Activated CD8-positive, alpha-beta memory T cell treated with anti-CD3 and anti-CD28 coated beads, Interleukin-2, amount 50 U/mL, for 48 hours (primary cell): ENCODE measurements at places on chromosomes 1 and 21.
A peak's percentile ranks its signal among the peaks of the same experiment; 100 is the strongest.

GRCh38 chr1:119611701-119612113, 36.4 kb downstream of the ZNF697 start:
- peak; percentile 93 for DNase-seq

- DNase-seq = no peak
Measured at GRCh38 chr21:28822123-28822399, 170.6 kb downstream of the LTN1 start.

DNA sequence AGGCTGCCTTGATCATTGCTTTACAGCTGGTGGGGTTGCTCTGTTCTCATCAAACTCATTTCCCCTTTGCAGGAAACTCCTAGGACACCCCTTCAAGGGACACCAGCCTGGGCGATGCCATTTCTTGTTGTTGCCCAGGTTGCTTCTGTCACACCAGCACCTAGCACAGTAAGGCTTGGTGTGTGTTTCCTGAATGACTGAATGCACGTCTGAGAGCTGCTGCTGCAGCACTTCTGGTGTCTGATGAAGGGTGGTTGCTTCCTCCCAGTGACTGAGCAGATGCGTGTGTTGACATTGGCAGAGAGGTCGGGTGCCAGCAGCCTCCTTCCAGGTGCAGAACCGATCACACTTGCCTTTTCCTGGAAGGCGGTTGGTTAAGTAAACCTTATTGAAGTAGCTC, 477.4 kb downstream of the CAMTA1 start:
- no peak for DNase-seq

DNA sequence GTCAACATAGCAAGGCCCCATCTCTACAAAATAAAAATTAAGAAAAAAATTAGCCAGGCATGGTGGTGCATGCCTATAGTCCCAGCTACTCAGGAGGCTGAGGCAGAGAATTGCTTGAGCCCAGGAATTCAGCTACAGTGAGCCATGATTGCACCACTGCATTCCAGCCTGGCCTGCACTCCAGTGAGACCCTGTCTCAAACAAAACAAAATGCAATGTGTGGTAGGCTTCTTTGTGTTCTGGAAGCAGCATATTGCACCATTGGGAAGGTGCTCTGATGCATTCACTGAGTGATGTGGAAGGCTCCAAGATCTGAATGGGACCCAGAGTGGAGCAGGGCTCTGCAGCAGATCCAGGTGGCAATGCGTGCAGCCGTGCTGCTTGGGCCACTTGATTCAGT, 99.6 kb upstream of the COG2 start:
- no peak for DNase-seq

DNA sequence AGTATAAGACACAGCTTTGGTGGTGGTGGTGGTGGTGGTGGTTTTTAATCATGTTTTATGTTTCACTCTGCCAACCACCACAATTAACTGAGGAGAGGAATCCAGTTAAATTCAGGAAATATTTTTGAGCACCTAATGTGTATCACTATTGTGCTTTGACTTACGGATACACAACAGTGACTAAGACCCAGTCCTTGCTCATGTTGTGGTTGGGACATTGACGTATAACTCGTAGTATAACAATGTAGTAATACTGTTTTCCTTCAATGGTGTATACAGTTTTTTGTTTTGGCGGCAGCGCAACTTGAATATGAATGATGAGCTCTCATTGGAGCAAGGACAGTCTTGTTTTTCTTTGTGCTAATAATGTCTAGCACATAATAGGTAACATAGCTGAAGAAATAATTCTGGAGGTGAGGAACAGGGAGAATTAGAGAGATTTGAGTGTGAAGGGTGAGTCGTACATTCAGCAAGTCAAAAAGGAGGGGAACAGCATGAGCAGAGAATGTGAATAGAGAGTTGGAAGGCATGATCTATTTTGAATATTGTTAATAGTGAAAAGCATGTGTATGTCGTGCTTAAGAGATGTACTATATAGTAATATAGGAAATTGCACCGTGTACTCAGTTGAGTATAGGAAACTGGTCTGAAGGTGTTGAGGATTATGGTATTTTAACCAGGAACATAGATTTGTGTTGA, 5.5 kb downstream of the CACYBP start:
- DNase-seq = no peak

- DNase-seq = no peak
Measured at GRCh38 chr1:38222891-38223290, 176.3 kb upstream of the POU3F1 start.

- DNase-seq = no peak
Measured at GRCh38 chr21:33238146-33238545, 8.4 kb downstream of the IFNAR2 start.

GRCh38 chr1:173545688-173546087, 57.2 kb downstream of the SLC9C2 start:
- no peak for DNase-seq

DNA sequence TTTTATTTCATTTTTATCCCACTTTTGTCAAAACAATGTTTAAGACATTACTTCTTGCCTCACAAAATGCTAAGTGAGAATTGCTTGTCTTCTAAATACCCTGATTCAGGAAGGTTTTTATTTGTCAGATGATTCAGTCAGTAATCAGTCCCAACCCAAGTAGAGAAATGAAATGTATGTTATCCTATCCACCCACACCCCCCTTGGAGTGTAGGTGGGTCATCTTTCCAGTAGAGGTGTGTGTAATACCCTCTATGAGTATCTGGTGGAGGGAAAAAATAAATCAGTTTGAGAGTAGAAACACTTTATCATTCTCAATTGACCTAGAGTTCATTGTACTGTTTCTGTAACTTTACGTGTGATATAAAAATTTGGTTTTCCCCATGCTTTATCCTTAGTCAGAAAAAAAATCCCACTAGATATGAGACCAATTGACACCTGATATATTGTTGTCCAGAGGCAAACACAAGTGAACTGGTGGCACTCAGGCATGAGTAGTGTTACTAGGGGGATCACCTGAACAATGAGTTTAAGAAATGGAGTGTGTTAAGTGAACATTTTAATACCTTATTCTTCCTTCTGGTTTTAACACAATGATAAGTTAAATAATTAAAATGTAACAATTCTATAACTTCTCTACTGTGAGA, 153.8 kb upstream of the C1orf105 start:
- DNase-seq = no peak

GRCh38 chr1:200880212-200880611, 7.4 kb downstream of the GPR25 start:
- DNase-seq = no peak

DNA sequence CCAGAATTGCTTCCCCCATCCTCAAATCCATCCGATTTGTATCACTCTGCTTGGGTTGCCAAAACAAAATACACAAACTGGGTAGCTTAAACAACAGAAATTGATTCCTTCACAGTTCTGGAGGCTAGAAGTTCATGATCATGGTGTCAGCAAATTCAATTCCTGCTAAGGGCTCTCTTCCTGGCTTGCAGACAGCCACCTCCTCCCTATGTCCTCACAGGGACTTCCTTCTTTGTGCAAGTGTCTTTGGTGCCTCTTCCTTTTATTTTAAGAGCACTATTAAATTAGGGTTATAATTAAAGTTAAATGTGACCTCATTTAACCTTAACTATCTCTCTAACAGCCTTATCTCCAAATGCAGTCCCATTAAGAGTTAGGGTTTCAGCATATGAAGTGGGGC, 112.8 kb downstream of the PLPP3 start:
- no peak for DNase-seq

- no peak for DNase-seq
Measured at GRCh38 chr1:92934395-92935378, 26.6 kb downstream of the DIPK1A start.

DNA sequence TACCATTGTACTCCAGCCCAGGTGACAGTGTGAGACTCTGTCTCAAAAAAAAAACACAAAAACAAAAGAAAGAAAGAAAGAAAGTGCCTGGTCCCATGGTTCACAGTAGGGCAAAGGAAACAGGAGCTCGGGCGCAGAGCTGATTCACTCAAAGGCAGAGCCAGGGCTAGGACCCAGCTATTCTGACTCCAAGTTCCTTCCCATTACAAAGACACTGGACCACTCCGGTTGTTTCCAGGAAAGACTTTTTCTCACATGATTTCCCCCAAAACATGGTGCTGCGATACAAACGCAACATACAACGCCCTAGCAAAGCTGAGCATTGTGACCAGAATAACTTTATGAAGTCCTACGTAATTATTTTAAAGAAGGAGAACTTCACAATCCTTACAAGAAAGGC, 10.7 kb downstream of the ABCG1 start:
- DNase-seq = no peak

- peak; percentile 70 for DNase-seq
Measured at GRCh38 chr1:6260961-6261614, at the start of gene GPR153. GPR153 (minus strand) TSS chr1:6261098; CDS start chr1:6254905, 6,193 bp downstream.

- no peak for DNase-seq
Measured at GRCh38 chr21:36587388-36587787, 107.5 kb upstream of the CLDN14 start.

DNA sequence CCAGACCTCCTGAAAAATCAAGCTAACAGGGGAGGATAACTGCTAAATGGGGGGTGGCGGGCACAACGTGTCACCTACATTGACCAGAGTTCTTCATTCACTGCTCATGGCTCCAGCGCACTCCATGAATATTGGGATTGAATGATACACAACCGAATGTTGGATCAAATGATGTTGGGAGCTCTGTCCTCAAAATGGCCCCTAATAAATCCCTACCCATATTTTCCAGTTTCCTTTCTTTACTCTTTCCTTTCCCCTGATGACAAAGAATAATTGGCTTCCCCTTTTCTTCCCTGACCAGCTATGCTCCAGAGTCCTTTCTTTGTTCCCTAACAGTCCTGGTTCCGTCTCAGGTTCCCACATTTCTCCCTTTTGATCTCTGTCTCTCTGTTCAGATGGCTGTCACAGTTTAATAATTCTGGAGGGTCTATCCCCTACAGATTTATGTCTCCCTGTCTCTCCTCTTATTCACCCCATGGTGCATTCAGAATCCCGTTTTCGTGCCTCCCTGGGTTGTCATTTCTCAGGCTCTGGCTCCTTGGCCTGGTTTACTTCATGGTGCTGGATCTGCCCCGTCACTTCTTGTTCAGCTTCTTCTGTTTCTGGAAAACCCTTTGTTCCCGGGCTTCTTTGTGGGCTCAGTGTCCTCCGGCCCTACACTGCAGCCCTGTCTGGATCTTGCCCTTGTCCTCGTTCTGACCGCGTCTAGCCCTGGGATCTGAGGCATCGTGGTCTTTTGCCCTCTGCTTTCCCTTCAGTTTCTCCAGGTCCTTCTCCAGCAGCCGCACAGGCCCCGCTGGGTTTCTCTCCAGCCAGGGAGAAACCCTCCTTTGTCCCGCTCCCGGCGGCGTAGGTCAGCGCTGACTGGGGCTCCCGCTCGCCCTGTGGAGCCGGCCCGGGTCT, 78.3 kb downstream of the NDUFS5 start:
- DNase-seq = no peak

DNA sequence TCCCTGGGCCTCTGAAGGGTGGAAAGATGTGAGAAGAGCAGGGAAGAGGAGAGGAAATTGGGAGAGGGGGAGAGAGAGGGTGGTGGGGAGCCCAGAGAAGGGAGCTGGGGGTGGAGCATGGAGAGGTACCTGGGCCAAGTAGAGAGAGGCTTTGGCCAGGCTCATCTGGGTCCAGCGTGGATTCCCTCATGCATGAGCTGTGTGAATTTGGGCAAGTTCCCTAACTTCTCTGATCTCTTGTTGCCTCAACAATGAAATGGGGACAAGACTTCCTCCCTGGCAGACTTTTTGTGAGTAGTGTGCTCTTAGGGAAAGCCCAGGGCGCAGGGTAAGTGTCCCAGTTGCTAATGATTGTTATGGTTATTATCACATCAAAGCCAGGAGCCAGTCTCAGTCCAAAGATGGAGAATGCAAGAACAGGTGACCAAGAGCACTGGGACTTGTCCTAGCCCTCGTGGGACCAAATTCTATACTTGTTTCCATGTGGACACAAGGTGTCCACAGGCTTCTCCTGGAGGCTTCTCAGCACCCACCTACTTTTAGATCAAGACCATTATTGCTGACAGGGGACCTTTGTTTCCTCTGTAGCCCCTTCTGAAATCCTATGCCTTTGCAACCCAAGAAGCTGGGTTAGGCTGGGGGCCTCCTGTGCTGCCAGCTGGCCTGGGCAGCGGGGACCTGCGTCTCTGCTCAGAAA, 13.9 kb downstream of the IL6R start:
- no peak for DNase-seq

- no peak for DNase-seq
Measured at GRCh38 chr1:19349999-19350398, 37.9 kb downstream of the SLC66A1 start.

DNA sequence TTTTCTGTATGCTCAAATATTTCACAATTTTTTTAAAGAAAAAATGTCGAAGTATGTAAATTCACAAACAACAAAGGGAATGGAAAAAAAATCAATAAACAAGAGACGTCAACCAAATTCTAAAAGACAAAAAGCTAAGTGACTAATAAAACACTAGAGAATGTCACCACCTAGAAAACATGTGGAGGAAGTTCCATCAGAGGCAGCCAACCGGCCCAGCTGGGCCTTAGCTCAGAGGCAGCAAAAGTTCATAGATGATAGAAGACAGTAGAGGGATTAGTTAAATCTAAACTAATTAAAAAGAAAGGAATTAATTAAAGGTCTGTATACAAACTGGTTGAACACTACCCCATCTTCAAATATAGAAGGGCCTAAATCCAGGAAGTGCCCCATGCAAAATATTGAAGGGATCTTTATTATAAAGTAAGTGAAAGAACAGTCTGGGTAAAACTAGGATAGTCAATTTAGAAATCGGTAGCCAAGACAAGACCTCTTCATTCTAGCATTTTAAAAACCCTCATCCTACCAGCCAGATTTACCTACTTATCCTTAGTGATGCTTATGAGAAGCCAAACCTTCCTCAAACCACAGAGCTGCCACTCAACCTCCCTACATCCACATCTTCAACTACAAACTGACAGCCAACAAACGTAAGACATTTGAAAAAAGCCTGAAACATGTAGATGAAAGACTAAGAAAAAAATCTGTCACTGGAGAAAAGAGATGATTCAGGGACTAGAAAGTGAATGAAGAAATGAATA, 23.7 kb downstream of the MRPL39 start:
- no peak for DNase-seq

GRCh38 chr1:247115545-247115944, 11.4 kb upstream of the ZNF669 start:
- peak; percentile 47 for DNase-seq

DNA sequence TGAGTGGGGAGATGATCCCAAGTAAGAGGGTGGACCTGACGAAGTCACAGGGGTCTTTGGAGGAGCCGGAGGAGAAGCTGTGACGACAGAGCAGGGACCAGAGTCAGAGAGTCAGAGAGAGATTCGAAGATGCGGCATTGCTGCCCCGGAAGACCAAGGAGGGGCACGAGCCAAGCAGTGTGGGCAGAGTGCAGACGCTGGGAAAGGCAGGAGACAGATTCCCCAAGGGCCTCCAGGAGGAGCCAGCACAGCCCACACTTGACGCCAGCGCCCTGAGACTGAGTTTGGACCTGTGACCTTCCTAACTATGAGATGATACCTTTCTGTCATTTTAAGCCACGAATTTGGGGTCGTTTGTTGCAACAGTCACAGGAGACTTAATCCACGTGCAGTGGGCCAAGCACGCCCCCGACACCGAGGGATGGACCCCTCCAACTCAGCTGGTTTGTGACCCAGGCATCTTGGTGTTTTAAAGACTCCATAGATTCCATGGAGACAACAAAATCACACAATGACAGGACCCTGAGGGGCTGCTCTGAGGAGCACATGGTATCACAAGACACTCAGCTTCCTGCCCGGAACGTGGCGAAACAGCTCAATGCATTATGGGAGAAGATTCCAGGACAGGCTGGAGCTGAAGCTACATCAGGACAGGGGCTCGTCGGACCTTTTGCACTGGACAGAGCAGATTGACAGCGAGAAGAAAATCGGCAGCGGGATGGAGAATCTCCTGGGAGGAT, 11.0 kb upstream of the TFF1 start:
- no peak for DNase-seq
